Mucosa of descending colon (tissue), 3 donors: ENCODE measurements at places on chromosomes 1 and 21.

GRCh38 chr1:59541161-59541560, 244.3 kb downstream of the FGGY start:
- DNase-seq = no peak

DNA sequence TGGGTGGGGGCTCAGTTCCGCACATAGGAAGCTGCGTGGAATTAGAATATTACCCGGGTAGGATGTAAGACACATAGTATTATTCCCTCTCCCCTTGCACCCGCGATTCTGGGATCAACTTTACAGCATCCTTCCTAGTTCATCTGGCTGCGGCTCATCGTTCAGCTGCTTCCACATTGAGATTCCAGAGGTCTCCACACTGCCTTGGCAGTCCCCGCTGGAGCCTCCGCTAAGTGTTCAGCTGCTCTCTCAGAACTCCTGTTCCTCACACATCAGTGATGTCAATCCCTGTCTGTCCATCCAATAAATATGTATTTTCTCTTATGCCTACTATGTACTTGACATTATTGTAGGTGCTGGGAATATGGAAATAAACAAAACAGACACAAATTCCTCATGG, 135.6 kb upstream of the SYT6 start:
- no peak for DNase-seq

DNA sequence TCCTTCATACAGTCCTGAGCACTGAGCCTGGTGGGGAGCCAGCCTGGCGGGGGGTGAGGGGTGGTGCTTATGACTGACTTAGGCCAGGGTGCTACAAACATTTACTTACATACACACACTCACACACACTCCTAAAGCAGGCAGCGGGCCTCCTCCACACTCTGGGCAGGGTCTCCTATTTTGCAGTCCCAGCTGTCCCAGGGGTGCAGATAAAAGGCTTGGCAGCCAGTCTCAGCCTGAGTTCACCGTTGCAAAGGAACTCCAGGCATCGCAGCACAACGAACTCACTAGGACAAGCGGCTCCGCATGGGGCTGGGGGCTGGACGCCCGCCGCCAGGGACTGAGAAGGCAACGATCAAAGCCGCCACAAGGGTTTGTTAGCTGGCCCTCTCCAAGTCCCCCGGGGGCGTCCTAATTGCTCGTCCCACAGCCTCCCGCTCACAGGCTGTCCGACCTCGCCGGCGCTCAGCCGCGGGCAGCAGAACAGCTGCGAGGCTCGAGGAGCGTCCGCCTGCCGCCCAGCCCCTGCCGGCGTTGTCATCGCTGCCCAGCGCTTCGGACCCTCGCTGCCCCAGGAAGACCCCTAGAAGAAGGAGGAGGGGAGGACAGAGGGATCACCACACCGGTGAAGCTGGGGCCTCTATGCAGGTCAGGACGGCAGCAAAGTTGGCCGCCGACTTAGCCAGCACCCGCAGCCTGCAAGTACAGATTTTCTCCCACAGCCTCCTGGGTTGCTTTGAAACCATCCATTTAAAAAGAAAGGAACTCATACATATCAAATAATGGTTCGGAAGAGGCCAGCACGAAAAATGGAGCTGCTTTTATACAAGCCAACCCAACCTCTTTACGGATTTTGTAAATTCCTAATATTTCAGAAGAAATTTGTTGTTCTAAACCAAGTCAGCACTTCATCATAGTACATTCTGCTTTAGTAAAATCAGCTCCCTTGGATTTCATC, 6.2 kb downstream of the BARHL2 start:
- DNase-seq = no peak

- DNase-seq = no peak
Measured at GRCh38 chr1:33573661-33574060, 101.2 kb downstream of the ZSCAN20 start.

DNA sequence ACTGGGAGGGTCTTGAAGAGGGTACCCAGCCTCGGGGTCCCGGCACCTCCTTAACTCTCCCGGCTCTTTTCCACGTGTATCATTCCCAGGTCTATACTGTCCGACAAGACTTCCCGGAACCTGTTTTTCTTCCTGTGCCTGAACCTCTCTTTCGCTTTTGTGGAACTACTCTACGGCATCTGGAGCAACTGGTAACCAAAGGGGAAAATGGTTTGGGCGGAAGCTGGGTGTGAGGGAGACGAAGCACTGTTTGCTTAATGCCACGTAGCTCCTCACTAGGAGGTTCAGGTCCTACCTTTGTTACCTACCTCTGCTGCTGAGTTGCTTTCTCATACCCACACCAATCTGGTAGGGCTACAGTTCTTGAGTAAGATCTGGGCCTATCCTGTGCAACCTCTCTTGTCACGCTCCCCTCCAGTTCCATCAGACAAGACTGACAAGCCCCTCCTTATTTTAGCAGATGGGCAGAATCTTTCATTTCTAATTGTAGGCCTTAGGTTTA, 642 bp downstream of the SLC30A7 start:
- no peak for DNase-seq

DNA sequence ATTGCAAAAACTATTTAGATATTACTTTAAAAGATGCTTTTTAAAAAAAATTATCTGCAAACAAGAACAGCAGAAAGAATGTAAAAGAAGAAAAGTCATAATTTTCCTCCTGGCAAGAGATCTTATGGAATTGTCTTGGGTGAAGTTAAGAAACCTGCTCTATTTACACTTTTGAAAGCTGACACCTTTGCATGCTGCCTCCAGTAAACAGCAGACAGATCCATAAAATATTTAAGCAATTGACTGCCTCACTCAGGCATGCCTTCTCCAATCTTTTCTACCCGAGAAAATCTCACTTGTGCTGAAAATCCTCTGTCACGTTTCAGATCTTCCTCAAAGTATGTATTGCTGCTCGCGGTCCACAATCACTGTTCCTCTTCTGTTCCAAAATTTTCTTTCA, 107.9 kb upstream of the ZP4 start:
- no peak for DNase-seq
